SK-N-MC (cell line): ENCODE measurements at places on chromosomes 12 and 14.

DNA sequence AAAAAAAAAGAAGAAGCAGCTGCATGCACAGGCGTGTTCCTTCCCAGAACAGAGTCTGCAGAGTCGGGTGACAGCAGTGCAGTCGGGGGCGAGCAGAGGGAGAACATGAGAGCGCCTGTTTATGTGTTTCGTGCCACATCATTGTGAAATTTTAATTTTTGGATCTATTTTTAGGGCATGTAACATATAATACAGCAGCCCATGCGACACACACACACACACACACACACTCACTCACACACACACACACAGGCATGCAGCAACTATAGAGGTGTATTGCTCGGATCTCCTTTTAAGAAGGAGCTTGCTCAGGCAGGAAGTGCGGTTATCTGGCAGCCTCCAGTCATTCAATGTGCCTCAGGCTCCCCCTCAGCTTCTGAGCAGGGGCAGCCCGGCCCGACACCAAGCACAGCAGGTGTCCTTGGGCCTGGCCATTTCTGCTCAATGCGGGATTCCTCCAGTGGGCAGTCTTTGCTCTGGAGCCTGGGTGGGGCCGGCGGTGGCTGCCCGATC is 71.8 kb downstream of the ZNF664 start:
- DNase-seq: no peak

DNA sequence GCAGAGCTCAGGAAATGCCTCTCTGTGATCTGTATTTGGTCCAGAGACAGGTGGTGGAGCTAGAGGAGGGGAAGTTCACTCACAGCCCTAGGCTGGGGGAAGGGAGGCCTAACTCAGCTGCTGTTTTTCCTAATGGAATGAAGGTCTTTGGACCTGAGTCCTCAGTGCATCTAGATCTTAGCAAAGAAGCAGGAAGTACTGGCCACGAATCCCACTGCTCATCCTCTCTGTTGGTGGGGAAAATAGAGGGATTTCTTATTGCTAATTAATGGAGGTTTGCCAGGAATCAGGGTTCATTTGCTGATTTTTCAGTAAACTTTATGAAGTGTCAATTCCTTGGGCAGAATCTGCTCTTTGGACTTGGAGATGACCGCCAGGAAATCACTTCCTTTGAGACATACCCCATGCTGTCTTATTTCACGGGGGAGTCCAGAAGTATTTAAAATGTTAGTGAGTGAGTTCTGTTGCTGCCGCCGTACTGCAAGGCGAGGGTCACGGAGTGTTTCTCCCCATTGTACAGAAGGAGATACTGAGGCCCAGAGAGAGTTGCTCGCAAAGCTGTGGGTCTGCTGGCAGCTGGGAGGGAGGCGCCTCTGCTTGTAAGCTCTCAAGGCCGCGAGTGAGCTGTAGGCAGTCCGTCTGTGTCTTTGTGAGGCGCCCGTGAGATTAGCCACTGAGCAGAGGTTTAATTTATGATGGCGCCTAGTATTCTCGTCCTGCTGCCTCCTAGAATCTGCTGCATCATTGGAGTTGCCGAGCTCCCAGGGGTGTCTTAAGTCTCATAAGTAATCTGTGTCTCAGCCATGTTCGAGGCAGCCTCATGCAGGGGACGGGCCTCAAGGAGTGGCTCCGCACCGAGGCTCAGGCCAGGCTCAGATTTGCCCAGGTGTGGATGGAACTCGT is 88.2 kb downstream of the TSPAN9 start:
- DNase-seq: no peak

DNA sequence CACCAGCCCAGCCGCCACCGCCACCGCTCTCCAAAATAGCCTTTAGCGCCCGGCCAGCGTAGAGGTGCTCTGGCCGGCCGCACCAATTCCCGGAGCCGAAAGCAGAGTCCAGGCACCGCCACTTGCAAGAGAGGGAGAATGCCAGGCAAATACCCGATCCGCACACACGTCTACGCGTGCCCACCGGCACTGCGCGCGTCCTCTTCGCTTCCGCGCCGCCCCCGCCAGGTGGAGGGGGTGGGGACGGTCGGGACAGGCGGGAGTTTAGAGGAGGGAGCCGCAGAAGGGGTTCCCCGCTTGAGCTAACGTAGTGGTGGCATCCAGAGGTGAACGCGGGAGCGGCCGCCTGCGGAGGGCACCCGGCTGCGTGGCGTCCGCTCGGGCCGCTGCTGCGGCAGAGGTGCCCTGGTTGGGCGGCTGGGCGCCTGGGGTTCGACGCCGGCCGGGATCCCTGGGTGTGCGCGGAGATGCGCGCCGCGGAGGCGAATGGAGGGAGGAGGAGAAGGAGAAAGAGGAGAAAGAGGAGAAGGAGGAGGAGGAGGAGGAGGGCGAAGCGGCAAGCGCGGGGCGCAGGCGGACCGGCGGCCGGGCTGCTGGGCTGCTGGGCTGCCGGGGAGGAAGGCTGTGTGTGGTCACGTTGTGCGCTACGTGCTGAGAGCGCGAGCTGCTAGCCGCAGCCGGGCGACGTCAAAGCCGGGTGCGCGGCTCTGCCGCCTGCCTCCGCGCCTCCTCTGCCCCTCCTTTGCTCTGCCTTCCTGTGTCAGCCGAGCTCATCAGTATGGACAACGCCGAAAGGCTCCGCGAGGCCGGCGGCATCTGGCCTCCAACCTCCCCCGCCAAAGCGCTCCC is at the start of gene MDGA2:
TSS of gene MDGA2 (minus strand) at position 140 of the 849 bp plus-strand sequence.
- no peak for DNase-seq

GRCh38 chr14:52402812-52403526 is 88.9 kb downstream of the PTGER2 start:
- no peak for DNase-seq

- DNase-seq: no peak
Observed at GRCh38 chr12:65637774-65638173, 186.5 kb upstream of the HMGA2 start.
